Cardiac muscle cell (in vitro differentiated cells and primary cell): ENCODE measurements at places on chromosomes 3 and 15. TPM values are rescaled to one million over a fixed set of nuclear protein-coding genes. Genes with fewer than 3 reads are reported as not detected.

DNA sequence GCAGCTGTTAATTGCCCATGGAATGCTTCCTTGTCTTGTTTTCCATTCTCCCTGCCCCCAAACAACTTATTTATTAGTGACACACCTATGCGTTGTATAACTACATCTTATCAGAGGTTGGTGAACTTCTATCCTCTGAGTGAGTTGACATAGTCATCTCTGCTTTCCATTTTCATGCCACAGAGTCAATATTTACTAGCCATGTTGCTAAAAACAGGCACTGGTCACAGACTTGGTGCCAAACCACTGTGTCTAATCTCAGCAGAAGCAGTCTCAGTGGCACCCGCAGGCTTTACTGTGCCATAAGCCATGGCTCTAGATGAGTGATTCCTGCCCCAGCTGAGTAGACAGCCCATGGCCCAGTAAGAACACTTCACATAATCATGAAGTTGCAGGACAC lies 26.5 kb downstream of the DAPK2 start:
- no peak for DNase-seq

- peak; percentile 96 for DNase-seq
Observed at GRCh38 chr15:39429898-39430357, 151.0 kb upstream of the THBS1 start.

DNA sequence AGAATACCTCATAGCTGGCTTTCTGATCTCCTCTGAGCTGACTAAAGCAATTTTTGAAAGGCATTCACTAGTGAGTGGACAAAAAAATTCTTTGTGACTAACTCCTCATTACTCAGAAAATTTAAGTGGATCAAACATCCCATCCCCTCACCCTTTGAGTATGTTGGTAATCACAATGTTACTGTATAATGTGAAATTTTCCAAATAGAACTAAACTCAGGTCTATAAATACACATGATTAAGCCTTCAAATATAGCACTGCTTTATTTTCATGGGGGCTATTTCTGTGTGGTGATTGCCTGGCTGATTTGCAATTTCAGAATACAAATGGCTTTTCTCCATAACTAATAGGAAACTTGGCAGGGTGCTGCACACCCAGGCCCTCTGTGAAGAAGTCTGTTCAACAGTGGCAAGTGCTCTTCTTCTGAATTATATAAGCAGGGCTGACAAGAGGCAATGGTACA lies 45.9 kb upstream of the ACTC1 start:
- no peak for DNase-seq

DNA sequence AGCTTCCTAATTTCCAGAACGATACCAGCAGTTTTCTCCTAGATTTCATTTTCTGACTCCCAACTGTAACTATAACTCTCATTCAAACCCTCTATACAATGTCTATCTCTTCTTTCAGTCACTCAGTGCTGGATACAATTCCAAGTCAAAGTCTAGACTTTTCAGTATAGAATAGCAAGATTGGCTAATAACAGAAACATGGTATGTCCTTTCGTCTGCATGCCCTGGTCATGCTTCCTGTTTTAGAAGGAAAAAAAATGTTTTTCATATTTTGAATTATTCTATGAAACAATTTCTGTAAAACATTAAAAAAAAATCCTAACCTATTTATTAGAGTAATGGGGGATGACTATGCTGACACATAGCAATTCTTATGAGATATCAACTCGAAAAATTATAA lies 180.0 kb downstream of the KCNAB1 start:
- no peak for DNase-seq

ABTB1 gene
- total RNA-seq: 3.9 and 8.0 TPM in 2 replicates

ZNF660 gene
- 5.8 and 7.1 TPM in 2 replicates for total RNA-seq

COX17 gene
- total RNA-seq: 45.5 and 56.8 TPM in 2 replicates

KNL1 gene
- total RNA-seq: 1.7 and 15.2 TPM in 2 replicates

SLC9C1 gene
- 0.12 TPM in 1 of 2 replicates, not detected in the other for total RNA-seq
